Kasumi-1 (cell line): ENCODE measurements at places on chromosomes 12 and 14.

DNA sequence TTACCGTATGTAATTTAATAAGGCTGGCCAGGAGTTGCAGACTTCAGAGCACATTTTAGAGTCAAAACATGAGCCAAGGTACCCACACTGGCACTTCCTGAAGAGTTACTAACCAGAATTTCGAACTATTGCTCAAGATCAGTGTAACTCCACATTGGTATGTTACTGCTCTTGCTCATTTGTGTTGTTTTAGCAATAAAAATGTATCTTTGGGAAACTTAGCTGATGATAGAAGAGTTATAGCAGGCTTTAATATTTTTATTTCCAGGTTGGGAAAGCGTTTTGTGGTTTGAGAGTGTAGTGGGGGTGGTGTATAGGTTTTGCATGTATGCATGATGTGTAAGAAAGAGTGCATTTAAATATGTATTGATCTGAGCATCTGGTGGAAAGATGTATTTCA lies 96.6 kb downstream of the SCN8A start:
- DNase-seq = no peak

GRCh38 chr12:66852765-66853164 lies 173.9 kb upstream of the GRIP1 start:
- no peak for DNase-seq

DNA sequence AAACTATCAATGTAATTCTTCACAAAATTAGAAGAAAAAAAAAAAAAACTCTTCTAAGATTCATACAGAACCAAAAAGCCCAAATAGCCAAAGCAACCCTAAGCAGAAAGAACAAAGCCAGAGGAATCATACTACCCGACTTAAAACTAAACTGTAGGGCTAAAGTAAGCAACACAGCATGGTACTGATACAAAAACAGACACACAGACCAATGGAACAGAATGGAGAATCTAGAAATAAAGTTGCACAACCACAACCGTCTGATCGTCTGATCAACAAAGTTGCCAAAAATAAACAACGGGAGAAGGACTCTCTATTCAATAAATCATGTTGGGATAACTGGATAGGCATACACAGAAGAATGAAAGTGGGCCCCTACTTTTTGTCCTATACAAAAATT lies 16.9 kb downstream of the CDK17 start:
- DNase-seq = no peak

GRCh38 chr12:25416516-25416915 lies 136.6 kb downstream of the LMNTD1 start:
- DNase-seq = no peak

- no peak for DNase-seq
Observed at GRCh38 chr12:65663648-65664047, 160.6 kb upstream of the HMGA2 start.
